ENCODE measurements at places on chromosomes 3 and 15.

DNA sequence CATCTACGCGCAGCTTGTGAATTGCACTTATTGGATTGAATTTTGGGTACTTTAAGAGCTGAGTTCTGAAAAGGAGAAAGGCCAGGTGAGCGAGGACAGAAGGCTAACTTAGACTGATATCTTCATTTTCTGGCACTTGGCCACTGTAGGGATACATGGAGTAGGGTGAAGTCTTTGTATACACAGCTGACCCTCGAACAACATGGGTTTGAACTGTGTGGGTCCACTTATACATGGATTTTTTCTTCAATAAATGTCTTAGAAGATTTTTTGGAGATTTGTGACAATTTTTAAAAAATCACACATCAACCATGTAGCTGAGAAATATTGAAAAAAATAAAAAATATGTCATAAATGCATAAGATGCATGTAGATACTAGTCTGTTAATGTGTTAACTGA is 18.3 kb downstream of the PTPRG start:
- no peak for DNase-seq

DNA sequence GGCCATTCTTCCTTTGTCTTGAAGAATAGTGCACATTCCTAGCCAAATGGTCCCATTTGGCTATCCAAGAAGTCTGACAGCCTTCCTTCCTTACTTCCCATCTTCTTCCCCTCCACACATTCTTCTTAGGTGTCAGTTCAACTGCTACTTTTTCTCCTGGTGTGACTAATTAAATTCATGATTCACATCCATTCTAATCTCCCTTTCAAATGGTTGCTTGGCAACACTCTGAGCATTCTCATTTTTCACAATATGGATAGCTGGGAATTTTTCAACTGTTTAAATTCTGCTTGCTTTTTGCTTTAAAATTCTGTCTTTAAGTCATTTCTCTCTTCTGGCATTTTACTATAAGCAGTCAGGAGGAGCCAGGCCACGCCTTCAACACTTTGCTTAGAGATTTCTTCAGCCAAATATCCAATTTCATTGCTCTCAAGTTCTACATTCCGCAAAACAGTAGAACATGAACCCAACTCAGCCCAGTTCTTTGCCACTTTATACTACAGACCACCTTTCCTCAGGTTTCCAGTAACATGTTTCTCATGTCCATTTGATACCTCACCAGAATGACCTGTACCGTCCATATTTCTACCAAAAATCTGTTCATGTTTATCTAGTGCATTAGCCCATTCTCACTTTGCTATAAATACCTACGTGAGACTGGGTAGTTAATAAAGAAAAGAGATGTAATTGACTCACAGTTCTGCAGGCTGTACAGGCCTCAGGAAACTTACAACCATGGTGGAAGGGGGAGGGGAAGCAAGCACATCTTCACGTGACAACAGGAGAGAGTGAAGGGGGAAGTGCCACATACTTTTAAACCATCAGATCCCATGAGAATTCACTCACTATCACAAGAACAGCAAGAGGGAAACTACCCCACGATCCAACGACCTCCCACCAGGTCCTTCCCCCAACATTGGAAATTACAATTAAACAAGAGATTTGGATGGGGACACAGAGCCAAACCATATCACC is 31.9 kb upstream of the MCF2L2 start:
- DNase-seq = peak; percentile 58

- no peak for DNase-seq
Observed at GRCh38 chr3:127106456-127106855, 86.5 kb upstream of the PRR23E start.

GRCh38 chr15:68148039-68148438 is 57.1 kb downstream of the CALML4 start:
- DNase-seq = no peak

- DNase-seq = no peak
Observed at GRCh38 chr15:63892794-63893441, 59.2 kb upstream of the HERC1 start.

DNA sequence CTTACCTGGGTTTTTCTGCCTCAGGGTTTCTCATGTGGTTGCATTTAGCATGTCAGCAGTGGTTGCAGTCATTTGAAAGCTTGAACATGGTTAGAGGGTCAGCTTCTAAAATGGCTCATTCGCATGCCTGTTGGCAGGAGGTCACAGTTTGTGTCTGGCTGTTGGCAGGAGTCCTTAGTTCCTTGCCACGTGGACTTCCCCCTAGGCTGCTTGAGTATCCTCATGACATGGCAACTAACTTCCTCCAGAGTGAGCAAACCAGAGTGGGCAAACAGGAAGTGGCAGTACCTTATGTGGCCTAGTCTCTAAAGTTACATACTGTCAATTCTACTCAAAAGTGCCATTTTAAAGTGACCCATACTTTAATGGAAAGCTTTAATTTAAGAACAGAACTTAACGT is 3.4 kb upstream of the UNC13C start:
- peak; percentile 33 for DNase-seq

DNA sequence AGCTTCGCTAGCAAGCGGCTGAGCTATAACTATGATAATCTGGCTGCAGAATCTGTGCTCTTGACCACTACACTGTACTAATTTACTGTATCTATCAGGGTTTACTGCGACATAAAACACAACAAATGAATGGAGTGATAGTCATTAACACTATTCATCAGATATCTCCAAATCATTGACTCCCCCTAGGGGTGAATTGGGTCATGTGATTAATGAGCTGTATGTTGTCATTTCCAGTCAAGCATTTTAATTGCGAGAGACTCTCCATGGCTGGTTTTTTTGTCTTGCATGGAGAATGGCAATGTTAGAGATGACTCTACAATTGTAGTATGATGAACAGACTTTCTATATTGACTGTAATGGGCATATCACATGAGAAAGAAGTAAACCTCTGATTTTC is 10.5 kb upstream of the TM4SF18 start:
- DNase-seq = no peak

DNA sequence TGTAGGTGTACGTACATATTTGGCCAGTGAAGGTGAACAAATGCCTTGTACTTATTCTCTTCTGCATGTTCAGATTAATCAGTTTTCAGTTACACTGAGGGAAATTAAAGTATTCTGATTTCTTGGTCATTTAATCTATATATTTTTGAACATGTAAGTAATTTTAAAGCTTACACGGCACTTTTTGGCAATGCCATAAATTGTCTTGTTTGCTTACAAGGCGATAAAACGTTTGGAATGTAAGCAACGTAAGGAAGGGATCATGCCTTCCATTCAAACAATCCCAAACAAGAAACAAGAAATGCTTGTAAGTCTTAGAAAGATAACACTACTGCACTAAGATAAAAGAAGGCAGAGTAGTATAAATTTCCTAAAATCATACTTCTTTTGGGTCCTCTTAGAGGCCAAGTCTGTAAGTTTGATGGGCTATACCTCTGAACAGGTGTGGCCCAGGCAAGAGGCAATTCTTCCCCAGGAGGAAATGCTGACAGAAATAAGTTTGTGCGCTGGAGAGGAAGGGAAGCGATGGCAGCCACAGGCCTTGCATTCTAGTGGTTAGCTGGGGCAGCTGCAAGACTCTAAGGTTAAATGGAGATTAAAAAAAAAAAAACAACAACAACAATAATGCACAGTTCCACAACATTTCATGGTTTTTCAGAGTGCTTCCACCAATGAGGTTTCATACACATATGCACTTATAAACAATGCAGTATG is 73.8 kb downstream of the GOLIM4 start:
- DNase-seq = no peak

GRCh38 chr3:55690726-55691125 is 203.6 kb upstream of the WNT5A start:
- no peak for DNase-seq

DNA sequence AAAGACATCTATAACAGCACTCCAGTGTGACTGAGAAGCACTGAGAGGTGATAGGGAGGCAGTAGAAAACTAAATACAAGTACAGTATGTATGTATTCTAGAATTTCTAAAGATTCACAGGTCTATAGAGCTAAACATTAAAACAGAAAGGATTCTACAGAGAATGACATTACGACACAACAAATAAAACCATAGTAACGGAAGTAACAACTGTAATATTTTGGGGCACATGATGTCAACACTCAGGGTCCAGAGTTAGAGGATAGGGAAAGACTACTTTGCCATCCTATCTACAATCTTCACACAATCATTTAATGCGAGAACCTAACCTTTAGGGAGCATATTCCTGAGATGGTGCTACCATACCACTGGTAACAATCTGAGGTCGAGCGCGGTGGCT is 13.6 kb downstream of the UBXN7 start:
- no peak for DNase-seq

GRCh38 chr15:68368731-68369435 is 63.1 kb downstream of the ITGA11 start:
- DNase-seq = peak; percentile 63

GRCh38 chr3:179825527-179826246 is 172.8 kb downstream of the USP13 start:
- DNase-seq = no peak

GRCh38 chr3:139982404-139982803 is 47.4 kb downstream of the CLSTN2 start:
- no peak for DNase-seq

- no peak for DNase-seq
Observed at GRCh38 chr3:189593581-189593980, 37.6 kb upstream of the TP63 start.

GRCh38 chr3:155014953-155015352 is 65.2 kb upstream of the MME start:
- DNase-seq = no peak

DNA sequence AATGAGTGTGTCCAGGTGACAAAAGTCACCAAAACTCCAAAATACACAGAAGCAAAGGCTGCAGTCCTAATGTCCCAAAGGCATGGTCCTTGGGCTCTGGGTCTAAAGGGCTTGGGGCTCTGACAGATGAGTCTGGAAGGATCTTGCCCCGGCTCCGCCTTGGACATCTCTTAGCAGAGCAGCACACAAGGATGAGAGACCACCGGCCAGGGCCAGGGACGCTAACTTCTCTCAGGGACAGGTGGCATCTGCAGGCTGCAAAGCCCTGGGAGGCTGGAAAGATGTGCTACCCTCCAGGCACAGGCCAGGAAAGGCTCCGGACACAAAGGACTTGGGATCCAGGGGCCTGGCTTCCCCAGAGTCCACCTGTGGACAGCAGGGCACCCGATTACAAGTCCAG is 14.1 kb upstream of the SHISA5 start:
- DNase-seq = no peak

GRCh38 chr3:39671116-39671515 is 138.3 kb upstream of the MYRIP start:
- DNase-seq = peak; percentile 23

DNA sequence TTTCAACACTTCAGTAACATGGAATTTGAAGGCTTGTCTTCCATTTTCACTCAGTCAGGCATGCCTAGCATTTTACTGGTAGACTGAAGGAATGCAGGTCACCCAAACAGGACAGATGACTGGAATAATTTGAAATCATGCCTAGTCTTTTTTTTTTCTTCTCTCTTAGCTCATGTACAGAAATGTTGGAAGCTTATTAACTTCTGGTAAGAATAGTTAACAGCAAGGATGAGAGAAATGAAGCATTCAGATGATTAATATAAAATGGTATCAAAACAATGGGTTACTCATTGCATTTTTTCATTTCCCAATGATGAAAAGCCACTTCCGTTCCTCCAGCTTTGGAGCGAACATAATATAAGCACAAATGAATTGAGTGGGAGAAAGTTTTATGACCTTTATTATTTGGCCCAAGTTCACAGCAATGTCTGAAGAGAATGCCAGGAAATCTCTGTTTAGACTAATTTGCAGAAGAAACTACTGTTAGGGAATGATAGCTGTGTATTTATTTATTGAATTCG is 431.6 kb upstream of the RASGRP1 start:
- peak; percentile 25 for DNase-seq

DNA sequence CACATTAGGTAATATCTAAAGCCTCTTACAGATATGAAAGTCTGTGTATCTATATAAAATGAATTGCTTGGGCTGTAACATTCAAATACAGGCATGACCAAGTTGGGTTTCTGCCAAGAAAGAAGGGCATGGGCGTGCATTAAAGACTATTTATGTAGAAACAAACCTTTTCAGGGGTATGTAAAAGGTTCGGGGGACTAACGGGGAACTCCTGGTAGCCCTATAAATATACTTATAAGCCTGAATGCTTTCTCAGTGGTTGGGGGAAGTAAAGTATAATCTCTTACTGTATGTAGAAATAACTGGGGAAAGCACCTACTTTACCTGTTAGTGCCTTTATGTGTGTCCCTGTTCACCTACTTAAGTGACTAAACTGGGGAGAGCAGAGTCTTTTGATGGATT is 154.5 kb upstream of the TBL1XR1 start:
- DNase-seq = no peak

GRCh38 chr3:120488296-120488695 is 37.5 kb upstream of the FSTL1 start:
- DNase-seq = no peak

GRCh38 chr3:31614162-31614921 is 81.6 kb downstream of the STT3B start:
- DNase-seq = no peak

DNA sequence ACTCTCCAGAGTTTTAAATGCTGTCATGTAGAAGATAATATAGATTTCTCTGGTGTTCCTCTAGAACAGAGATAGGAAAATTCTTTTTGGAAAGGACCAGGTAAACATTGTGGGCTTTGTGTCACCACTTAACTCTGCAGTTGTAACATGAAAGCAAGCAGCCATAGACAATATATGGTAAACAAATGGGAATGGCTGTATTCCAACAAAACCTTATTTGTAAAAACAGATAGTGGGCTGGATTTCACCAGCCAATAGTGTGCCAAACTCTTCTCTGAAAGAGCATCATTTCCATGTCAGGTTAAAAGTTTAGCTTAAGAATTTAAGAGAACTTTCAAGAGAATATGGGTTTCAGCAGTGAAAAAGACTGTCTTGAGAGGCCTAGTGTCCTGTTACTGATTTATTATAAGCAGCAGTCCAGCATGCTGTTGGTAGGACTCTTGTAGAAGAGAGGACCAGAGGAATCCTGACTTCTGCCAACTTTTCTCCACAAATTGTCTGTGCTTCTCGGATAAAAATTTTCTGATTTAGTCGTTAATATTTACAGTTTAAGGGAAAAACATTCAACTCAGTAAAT is 107.7 kb downstream of the TCF12 start:
- no peak for DNase-seq

DNA sequence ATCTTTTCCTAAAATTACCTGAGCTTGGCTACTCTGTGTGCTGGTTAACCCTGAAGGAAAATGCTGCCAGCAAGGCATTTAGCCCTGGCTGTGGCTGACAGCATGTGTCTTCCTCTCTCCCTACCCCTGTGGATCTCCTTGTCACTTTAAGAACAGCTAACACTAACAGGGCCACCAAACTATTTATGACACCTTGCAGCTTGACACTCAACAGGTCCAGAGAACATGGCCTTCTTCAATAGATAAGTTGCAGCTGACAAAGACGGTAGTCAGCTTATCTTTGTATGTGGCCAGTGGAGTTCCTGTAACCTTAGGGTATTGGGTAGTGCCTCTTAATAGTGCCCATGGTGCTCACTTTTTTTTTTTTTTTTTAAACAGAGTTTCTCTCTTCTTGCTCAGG is 32.0 kb upstream of the COPB2 start:
- no peak for DNase-seq

GRCh38 chr3:64686446-64686908 is 1.3 kb downstream of the ADAMTS9 start:
- DNase-seq = peak; percentile 56

All from HT1080 (cell line).